ENCODE measurements at places on chromosomes 2 and 18.

GRCh38 chr18:55031576-55031975 lies 72.3 kb upstream of the CCDC68 start:
- DNase-seq = no peak

GRCh38 chr18:77870199-77870598 lies 620.6 kb downstream of the GALR1 start:
- DNase-seq = no peak

- no peak for DNase-seq
Observed at GRCh38 chr18:49537232-49537896, 24.5 kb upstream of the LIPG start.

- DNase-seq = no peak
Observed at GRCh38 chr2:224751996-224752698, 36.0 kb upstream of the CCDC195 start.

GRCh38 chr2:201733544-201733943 lies 35.1 kb upstream of the MPP4 start:
- no peak for DNase-seq

DNA sequence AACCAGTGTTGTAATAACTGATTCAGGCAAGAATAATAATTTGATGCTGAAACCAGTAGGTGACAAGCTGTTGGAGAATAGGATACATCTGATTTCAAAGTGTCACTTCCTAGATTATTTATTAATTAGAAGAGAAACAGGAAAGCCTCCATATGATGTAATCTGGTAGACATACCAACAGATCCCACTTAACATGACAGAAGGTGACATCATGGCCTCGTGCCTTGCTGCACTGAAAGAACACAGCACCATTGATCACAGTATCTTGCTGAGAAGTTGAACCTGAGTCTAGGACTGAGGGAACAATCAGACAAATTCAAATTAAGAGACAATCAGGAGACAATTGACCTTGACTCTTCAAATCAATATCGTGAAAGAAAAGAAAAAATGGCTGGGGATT lies 131.6 kb upstream of the DLGAP1 start:
- DNase-seq = no peak

GRCh38 chr2:36671731-36672130 lies 24.8 kb upstream of the VIT start:
- no peak for DNase-seq

DNA sequence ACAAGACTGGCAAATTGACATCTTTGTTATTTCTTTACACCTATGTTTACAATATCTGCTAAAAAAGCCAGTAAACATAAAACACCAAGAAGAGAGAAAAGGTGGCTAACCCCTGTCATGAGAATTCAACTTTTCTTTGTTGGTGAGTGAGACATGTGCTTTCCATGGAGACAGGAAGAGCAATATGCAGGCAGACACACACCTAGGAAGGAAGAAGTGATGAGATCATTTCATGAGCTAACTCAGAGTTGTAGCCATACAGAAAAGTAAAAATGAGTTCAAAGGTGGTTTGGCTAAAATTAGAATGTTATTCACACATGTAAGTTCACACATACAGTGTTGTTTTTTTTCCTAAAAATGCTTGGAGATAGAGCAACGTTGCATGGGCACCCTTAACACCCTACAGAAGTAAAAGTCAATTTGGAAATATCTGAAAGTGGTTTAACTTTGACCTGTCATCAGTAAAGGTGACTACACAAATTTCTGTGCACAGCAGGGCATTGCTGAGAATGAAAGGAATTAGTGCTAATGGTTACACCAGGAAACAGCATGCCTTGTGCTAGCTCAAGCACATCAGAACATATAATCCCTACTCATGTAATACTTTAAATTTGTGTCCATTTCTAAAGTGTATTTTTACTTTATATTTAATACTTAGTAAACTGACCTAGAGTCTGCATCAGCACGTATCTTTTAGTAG lies 557.6 kb downstream of the CBLN2 start:
- no peak for DNase-seq

- DNase-seq = no peak
Observed at GRCh38 chr18:45012286-45012685, 331.6 kb downstream of the SETBP1 start.

DNA sequence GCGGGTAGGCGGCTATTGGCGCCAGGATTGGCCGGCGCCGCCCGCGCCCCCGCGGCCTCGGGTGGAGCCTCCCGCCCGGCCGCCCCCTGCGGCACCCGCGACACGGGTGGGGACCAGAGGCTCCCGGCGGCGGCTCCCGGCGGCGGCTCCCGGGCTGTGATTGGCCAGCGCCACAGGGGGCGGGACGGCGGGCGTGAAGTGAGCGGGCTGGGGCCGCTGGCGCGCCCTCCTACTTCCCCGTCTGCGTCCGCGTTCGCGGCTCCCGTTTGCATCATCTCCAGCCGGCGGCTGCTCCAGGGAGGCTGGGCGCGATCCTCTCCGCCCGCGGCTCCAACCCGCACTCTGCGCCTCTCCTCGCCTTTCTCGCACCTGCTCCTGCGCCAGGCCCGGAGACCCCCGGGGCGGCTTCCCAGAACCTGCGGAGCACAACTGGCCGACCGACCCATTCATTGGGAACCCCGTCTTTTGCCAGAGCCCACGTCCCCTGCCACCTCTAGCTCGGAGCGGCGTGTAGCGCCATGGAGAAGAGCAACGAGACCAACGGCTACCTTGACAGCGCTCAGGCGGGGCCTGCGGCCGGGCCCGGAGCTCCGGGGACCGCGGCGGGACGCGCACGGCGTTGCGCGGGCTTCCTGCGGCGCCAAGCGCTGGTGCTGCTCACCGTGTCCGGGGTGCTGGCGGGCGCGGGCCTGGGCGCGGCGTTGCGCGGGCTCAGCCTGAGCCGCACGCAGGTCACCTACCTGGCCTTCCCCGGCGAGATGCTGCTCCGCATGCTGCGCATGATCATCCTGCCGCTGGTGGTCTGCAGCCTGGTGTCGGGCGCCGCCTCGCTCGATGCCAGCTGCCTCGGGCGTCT lies at the start of gene SLC1A4:
TSS of gene SLC1A4 (plus strand) at position 274 of the 856 bp plus-strand sequence. CDS start at position 519, 245 bp downstream.
- peak; percentile 96 for DNase-seq

DNA sequence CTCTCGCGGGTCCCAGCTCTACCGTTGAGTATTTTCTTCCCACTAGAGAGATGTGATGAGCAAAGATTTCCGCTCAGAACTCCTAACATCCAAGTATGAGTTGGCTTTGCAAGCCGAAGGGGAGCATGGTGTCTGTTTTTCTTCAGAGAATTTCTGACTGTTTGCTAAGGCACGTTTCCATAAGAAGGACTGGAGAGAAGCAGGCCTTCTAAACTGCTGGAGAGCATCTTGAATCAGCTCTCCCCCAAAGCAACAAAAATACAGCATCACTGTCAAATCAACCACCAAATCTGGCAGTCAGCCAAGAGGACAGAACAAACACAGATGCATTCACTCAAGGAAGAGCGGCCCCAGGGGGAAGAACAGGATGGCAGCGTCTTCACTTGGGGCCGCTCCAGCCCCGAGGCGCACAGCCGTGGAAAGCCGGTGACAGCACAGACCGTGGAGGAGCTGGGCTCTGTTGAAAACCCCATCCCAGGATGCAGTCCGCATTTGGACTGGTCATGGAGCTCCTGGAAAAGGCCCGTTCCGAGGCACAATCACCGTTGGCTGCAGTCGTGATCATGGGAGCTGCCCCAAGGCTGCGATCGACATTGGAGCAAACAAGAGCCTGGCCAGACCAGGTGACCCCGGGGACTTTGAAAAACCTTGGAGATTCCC lies 101.4 kb downstream of the NFATC1 start:
- no peak for DNase-seq

- DNase-seq = no peak
Observed at GRCh38 chr2:196454492-196454891, 185.0 kb upstream of the CCDC150 start.

DNA sequence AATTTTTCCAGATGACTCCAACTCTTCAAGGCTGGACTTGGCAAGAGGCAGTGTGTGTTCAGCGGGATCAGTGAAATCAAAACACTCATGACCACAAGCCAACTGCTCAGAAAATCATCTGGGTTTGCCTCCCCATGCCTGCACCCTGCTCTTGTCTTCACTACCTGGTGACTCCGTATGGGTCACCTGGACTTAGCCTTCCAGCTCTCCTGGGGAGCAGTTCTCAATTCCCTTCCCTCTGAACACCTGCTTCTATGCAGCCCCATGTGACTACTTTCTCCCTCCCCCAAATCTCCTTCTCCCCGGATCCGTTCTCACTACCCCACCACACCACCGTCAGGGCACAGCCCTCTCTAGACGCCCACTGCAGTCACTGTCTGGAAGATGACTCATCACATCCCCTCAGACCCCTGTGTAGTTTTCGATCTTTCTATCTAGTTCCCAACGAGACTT lies 130.2 kb upstream of the ID2 start:
- DNase-seq = peak; percentile 66

DNA sequence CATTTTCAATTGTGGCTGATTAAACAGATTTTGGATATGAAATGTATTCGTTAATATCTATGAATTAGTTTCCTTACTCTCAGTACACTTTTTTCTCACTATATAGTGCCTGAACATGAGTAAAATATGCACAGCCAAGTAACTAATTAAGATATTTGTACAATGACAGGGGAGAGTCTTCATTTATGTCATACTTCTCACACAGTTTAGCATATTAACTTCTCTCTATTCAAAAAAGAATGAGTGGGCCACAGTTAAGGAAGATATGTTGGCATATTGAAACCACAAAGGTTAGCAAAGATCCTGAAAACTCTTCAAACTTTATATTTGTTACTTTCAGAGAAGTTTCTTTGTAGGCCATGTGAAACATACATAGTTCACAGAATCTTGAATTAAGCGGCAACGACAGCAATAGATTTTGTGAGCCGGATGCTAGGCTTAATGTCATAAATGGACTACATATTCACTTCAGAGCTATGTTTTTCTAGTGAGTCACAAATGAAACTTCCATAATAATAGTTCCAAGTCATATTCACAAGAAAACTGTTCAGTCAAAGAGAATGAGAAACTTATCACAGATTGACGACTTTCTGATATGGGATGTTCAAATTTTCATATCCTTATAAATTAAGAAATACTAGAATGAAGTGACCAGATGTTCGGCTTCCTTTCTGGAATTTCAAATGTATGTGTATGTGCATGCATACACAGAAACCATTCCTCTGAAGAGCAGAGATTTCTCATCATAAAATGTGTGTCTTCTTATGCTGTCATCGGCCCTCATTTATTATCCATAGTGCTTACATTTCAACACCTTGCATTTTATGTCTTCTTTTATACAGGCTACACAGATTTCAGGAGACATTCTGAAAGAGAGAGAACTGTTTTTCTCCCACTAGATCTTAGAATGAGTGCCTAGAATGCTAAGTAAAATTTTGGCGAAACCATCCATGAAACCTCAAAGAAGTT lies 584.0 kb downstream of the SATB2 start:
- DNase-seq = no peak

GRCh38 chr2:38301969-38302702 lies 74.9 kb downstream of the ATL2 start:
- no peak for DNase-seq

DNA sequence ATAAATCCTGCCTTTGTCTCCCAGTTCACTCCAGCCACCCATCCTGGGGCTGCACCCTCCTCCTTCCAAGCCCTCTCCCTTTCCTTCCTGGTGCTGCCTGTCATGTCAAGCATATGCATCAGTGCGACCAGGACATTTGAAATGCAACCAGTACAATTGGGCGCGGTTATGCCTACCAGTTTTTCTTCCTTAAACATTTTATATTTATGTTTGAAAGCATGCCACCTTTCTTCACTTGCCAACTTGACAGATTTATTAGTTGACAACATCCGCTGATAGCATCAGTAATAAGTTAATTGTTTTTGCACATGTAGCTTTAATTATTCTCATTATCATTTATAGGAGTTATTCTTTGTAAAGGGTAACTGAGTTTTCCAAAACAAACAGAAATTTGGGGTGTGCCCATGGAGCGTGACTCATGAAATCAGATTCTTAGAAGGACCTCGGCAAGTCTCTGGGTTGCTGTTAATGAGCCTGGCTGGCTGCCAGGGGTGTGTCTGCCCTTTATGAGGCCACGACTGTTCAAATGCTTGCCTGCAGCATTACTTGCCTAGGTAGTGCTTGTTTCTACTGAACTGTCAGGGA lies 32.8 kb upstream of the IL1B start:
- DNase-seq = no peak

DNA sequence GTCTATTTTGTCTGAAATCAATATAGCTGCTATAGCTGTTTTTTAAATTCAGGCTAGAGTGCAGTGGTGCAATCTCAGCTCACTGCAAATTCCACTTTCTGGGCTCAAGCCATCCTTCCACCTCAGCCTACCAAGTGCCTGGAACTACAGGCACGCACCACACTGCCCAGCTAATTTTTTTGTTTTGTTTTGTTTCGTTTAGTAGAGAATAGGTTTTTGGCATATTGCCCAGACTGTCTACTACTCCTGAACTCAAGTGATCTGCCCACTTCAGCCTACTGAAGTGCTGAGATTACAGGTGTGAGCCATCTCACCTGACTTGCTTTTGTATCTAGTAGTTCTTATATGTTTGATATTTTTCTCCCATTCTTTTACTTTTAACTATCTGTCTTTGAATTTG lies 259.7 kb downstream of the CDH19 start:
- DNase-seq = no peak

All from GM13976 (cell line).